Liver (tissue), 10 donors: ENCODE measurements at places on chromosomes 5 and 9. TPM values are rescaled to one million over a fixed set of nuclear protein-coding genes. Genes with fewer than 3 reads are reported as not detected.

MGAT4B gene
- polyA plus RNA-seq, result 47.8 TPM

FBP2 gene
- polyA plus RNA-seq, result not detected

GRIA1 gene
- polyA plus RNA-seq, result not detected

INPP5E gene
- 2.7 TPM for polyA plus RNA-seq

RORB gene
- 0.01 TPM for polyA plus RNA-seq

HCN1 gene
- polyA plus RNA-seq, result not detected

PCA3 gene
- 0.44 TPM for polyA plus RNA-seq

ANP32B gene
- polyA plus RNA-seq, result 39.4 TPM

GABRA6 gene
- polyA plus RNA-seq, result not detected

C9orf152 gene
- polyA plus RNA-seq, result 0.20 TPM

NUTM2G gene
- not detected for polyA plus RNA-seq

SGCD gene
- 0.35 TPM for polyA plus RNA-seq

LTC4S gene
- 3.3 TPM for polyA plus RNA-seq

CD180 gene
- 0.33 TPM for polyA plus RNA-seq

RNF180 gene
- 4.2 TPM for polyA plus RNA-seq

TENT4A gene
- polyA plus RNA-seq, result 7.4 TPM

FBN2 gene
- 0.08 TPM for polyA plus RNA-seq

GFI1B gene
- not detected for polyA plus RNA-seq

PDZD2 gene
- 0.27 TPM for polyA plus RNA-seq

MSX2 gene
- 0.09 TPM for polyA plus RNA-seq

CCIN gene
- not detected for polyA plus RNA-seq

SLC45A2 gene
- 0.01 TPM for polyA plus RNA-seq

DRD1 gene
- polyA plus RNA-seq, result not detected

KIF12 gene
- 2.9 TPM for polyA plus RNA-seq

C9orf153 gene
- polyA plus RNA-seq, result 0.26 TPM

VCAN gene
- polyA plus RNA-seq, result 1.9 TPM

ENTREP1 gene
- polyA plus RNA-seq, result 0.14 TPM
